ENCODE measurements at places on chromosomes 2 and 18. TPM values are rescaled to one million over a fixed set of nuclear protein-coding genes. Genes with fewer than 3 reads are reported as not detected.

NFATC1 gene
- 14.7 TPM for polyA plus RNA-seq

CRYGD gene
- not detected for polyA plus RNA-seq

SIX3 gene
- polyA plus RNA-seq: not detected

HOXD9 gene
- polyA plus RNA-seq: 0.09 TPM

ATP5F1A gene
- polyA plus RNA-seq: 1,401 TPM

ERICH2 gene
- 4.1 TPM for polyA plus RNA-seq

EVX2 gene
- polyA plus RNA-seq: not detected

ZNF892 gene
- 0.97 TPM for polyA plus RNA-seq

All from right cardiac atrium (tissue), 5 donors.